CD4-positive, CD25-positive, alpha-beta regulatory T cell (primary cell): ENCODE measurements at places on chromosomes 6 and 20.

- no peak for DNase-seq
Measured at GRCh38 chr6:131433927-131434326, 139.1 kb upstream of the ARG1 start.

- DNase-seq, result no peak
Measured at GRCh38 chr6:89581689-89582088, 56.9 kb downstream of the LYRM2 start.

- DNase-seq, result no peak
Measured at GRCh38 chr20:7977709-7978108, 37.5 kb upstream of the HAO1 start.

DNA sequence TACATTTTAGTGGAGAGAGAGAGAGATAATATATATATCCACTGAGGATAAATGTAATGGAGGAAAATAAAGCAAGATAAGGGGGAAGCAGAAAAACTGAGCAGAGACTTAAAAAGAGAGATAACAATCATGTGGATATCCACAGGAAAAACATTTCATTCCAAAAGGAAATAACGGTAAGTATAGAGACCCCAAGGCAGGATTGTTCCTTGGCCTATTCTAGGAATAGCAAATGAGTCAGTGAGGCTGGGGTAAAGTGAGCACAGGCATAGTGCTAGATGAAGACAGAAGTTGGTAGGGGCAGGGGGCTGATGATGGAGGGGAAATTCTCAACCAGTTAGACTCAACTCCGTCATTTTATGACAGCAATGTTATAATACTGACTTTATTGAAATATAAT lies 11.2 kb downstream of the CDC40 start:
- no peak for DNase-seq

- DNase-seq, result no peak
Measured at GRCh38 chr6:163635315-163635714, 220.8 kb downstream of the QKI start.

- DNase-seq, result no peak
Measured at GRCh38 chr6:15102241-15102640, 143.6 kb upstream of the JARID2 start.

DNA sequence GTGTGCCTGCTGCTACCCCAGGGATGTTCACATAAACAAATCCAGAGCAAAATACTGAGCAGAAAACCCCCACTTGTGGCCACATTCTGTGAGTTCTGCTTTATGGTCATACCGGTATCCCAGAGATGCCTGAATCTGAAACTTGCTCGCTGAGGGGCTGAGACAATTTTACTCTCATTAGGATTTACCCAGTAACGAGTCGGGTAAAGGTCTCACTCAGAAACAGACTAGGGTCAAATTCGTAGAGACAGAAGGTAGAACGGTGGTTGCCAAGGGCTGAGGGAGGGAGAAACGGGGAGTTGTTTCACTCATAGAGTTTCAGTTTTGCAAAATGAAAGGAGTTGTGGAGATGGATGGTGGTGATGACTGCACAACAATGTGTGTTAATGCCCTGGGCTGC lies 45.4 kb upstream of the NKX2-2 start:
- DNase-seq, result peak; percentile 75

- no peak for DNase-seq
Measured at GRCh38 chr6:54017877-54018276, 93.4 kb upstream of the MLIP start.

- DNase-seq, result no peak
Measured at GRCh38 chr6:388202-388903, 3.2 kb upstream of the IRF4 start.

- DNase-seq, result no peak
Measured at GRCh38 chr6:73207221-73207837, 18.0 kb downstream of the KHDC1L start.

DNA sequence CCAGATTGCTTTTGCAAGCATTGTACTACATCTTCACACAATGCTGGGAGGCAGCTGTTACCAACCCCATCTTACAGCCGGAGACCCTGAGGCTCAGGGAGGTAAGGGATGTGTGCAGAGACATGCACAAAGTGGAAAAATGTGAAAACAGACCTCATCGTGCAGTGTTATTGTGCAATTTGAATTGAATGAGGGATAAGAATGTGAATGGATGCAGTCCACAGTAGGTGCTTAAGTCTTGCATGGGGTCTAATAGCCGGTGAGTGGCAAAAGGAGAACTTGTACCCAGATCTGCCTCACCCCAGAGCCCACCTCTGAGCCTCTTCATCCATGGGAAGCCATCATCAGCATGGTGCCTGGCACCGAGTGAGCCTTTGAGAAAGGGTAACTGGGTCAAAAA lies 42.1 kb downstream of the SLC52A3 start:
- no peak for DNase-seq

DNA sequence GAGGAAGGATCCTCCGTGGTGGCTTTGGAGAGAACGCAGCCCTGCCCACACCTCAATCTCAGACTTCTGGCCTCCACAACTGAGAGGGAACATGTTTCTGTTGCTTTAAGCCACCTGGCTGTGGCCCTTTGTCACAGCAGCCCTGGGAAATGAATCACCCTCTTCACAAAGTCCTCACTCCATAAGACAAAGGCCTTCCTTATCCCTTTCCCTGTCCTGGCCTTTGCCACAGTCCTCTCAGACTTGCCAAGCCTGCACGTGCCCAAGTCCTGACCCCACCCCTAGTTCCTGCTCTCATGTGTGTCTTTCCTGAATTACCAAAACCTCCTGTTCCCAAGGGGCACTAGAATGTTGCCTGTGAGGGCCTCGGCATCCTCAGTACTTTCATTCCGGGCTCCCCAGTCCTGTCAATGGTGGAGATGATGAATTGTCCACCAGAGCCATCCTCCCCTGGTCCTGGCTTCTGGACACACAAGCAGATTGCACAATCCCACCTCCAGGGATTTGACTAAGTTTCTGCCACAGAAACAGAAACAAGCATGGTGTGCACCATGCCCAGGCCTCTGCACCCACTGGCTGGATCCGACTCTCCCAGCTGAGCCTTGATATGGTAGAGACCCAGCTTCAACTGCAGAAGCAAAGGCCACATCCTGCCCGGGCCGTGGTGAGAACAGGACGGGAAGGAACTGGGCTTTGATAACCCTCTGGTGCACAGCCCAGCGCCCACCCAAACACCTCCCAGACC lies 232.6 kb upstream of the PDE10A start:
- DNase-seq, result no peak

- no peak for DNase-seq
Measured at GRCh38 chr6:82074556-82074955, 173.0 kb downstream of the IBTK start.

- no peak for DNase-seq
Measured at GRCh38 chr6:158677906-158678578, 28.2 kb downstream of the SYTL3 start.
